MG63 (cell line): ENCODE measurements at places on chromosomes 2 and 18. TPM values are rescaled to one million over a fixed set of nuclear protein-coding genes. Genes with fewer than 3 reads are reported as not detected.

The CCDC85A gene
- total RNA-seq = 0.89 TPM in 1 of 2 replicates, not detected in the other

DNA sequence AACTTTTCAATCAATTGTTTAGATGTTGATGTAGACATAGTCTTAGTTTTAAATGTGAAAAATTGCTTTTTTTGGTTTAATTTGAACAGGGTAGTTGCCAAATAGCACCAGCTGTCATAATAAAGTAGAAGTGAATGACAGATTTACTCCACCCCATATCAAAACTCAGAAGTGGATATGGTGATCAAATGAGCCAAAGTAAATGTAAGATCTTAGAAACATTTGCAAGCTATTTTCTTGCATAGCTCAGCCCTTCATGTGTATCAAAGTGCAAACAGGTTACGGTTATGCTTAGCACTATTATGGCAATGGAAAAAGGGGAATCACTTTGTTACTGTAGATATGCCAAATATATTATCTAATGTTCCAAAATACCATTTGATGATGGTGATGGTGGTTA, 540.9 kb upstream of the NRP2 start:
- no peak for DNase-seq

The DIPK1C gene
- 0.30 TPM in 1 of 2 replicates, not detected in the other for total RNA-seq

The NOSTRIN gene
- 0.23 and 0.35 TPM in 2 replicates for total RNA-seq

- DNase-seq = no peak
These were observed 1.2 kb downstream of the TGOLN2 start for GRCh38 chr2:85326406-85327159.

GRCh38 chr18:21100146-21100545, 11.5 kb downstream of the ROCK1 start:
- DNase-seq = no peak

GRCh38 chr2:69138247-69138772, 125.3 kb downstream of the ANTXR1 start:
- no peak for DNase-seq

DNA sequence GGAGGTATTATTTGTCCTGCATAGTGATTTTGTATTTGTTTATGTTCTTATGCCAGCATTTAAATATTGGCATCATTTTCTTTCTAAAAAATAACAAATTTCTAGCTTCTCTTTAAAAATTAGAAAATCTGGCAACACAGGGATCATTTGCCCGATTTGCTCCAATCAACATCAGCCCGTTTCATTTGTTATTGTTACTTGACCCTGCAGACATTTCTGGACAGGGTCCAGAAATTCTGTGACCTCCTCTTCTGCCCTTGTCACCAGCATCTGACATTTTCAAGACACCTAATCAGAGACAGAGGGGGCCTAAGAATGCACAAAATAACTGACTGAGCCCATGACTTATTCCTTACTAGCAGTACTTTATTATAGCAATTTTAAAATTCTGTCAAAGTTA, 253.3 kb downstream of the MREG start:
- DNase-seq = no peak
